ENCODE measurements at places on chromosomes 2 and 18.

DNA sequence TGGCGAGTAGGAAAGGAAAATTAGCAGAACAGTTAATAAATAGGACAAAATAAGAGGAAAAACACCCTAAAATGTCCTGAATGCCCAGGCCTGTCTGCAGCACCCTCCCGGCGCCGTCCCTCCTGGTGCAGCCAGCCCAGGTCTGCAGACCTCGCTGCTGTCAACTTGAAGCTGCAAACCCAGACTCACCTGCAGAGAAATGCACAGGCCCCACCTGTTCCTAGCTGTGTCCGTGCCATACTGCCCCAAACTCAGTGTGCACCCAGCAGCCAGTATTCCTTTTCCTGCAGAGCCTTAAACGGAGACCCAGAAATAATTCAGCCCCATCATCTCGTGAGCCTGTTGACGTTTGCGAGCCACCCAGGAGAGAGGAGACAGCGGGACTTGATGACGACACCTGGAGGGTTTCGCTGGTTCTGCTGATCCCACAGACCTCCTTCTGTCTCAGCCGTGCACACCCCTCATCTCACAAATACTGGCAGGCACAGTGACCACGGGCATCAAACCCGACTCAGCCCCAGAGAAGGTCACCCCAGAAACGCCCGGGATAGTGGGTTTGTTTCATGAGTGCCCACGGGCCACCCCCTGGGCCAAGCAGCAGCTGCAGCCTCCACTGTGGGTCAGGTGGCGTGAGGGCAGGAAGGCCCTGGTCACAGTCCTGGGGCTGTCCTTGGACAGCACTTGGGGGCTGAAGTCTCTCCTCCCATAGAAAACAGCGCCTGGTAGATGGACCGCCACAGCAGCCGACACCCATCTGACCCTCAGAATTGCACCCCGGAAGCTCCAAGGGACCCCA lies 239.5 kb upstream of the SALL3 start:
- no peak for DNase-seq

GRCh38 chr2:129135017-129135416 lies 816.3 kb upstream of the HS6ST1 start:
- DNase-seq, result no peak

GRCh38 chr2:231680992-231681852 lies 27.1 kb upstream of the PTMA start:
- DNase-seq, result no peak

GRCh38 chr2:22027345-22028005 lies 903.7 kb downstream of the TDRD15 start:
- no peak for DNase-seq

DNA sequence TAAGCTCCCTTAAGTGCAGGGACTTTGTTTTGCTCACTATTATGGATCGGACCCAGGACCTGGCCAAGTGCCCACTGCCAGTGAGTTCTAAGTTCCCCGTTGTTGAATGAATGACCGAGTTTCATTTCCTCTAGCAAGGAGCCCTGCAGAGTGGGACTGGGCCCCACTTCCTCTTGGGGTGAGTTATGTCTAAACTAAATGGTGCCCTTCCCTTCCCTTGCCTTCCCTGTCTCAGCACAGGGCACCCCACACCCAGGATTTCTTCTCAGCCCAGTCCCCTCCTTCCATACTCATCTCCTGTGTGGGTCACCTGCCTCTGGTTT lies 195.3 kb upstream of the HS6ST1 start:
- DNase-seq, result no peak

GRCh38 chr2:120182019-120182560 lies 41.1 kb downstream of the TMEM185B start:
- no peak for DNase-seq

DNA sequence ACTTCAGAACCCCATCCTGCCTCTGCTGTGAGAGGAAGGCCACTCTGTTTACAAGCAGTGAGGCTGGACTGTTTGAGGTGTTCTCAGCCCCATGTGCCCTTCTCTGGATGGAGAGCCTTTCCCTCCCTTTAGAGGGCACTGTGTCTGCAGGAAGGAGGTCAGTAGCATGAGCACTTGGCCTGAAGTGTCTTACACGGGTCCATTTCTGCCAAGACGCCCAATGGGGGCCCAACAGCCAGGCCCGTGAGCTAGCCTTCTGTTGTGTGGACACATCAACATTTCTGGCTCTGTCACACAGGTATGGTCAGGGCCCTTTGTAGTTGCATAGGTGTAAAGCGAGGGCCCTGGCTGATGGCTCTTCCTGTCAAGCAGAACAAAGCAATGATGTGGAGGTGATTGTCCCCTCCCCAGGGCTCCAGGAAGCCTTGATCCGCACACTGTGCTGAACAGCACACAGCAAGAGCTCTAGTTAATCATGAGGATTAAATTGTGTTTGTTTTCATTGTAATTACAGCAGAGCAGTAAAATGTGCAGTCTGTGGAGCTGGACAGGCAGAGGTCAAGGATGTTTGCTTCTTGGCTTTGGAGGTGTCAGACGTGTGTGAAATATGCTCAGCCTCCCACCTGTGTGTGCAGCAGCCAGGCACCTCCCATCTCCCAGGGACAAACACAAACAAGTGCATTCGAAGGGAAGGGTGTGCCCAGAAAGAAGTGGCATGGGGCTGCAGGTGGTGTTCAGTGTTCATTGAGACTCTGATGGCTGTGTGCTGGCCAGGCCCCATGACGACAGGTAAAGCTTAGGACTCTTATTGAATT lies 132.1 kb downstream of the SH3RF3 start:
- no peak for DNase-seq

DNA sequence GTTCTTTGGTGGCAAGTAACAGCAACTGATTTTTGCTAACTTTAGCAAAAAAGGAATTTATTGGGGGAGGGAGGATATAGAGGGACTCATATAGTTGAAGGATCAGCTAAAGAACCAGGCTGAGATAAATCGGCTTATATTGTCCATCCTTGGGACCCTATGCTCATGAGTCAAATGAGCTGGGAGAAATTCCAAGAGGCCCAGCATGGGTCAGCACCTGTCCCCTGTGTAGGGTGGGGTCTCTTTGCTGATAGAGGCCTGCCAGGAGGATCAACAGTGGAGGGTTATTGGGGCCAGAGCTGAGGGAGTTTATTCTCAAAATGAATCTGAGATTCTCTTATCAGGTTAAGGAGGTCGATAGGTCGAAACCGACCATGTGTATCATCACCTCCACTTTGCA lies 97.2 kb downstream of the VAPA start:
- DNase-seq, result no peak

- no peak for DNase-seq
Observed at GRCh38 chr2:53813151-53813550, 26.3 kb downstream of the ERLEC1 start.

DNA sequence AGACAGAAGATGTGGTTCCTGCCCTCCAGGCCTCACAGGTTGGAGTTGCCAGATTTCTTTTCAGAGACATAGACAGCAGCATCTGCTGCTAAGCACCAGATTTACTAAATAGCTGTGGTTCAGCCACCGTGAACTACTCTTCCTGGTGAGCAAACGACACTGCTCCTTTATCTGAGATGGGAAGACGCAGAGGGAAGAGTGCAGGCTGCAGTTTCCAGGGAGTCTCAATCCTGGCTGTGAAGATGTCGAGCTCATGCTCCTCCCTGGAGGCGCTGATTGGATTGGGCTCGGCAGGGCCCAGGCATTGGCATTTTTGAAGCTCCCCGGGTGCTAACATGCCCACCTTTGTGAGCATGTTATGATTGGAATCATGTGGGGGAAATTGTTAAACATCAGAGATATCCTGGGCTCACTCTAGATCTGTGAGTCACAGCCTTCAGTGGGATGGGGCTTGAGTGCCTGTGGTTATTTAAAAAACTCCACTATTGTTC lies 314.8 kb downstream of the TSN start:
- no peak for DNase-seq

DNA sequence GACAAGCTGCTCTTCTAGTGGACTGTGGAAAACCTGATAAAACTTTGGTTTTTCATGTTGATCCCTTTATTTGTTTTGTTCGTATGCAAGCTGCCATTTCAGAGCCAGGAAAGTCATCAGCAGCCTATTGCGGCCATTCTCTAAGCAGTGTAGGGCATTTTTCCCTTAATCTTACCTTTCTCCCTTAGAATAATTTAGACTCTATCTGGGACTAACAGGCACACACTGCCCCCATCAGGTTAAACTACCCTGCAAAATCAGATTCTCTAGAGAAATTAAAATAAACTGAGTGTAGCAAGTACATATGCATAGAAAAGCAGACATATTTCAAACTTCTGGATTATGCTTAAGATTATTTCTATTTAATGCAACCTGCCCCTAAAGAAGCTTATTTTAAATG lies 347.5 kb downstream of the METTL4 start:
- no peak for DNase-seq

GRCh38 chr2:169983506-169983905 lies 156.3 kb downstream of the UBR3 start:
- no peak for DNase-seq

- peak; percentile 70 for DNase-seq
Observed at GRCh38 chr2:136305517-136306192, 187.7 kb upstream of the CXCR4 start.

- DNase-seq, result no peak
Observed at GRCh38 chr18:34049511-34049910, 175.2 kb downstream of the NOL4 start.

DNA sequence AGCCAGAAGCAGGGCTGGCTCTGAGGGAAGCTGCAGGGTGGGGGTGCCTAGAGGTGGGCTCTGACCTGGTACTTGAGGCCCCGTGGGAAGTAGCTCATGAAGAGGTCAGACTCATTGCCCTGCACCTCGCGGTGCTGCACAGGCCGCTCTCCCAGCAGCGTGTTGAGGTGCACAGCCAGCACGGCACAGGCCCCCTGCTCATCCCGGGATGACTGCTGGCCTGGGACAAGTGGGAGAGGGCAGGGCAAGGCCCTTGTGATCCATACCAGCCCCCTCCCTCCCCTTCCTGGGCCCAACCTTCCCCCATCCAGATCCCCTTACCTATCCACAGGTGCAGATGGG lies 8.7 kb downstream of the CAPG start:
- no peak for DNase-seq

- peak; percentile 5 for DNase-seq
Observed at GRCh38 chr2:144358979-144359541, 160.9 kb downstream of the ZEB2 start.

DNA sequence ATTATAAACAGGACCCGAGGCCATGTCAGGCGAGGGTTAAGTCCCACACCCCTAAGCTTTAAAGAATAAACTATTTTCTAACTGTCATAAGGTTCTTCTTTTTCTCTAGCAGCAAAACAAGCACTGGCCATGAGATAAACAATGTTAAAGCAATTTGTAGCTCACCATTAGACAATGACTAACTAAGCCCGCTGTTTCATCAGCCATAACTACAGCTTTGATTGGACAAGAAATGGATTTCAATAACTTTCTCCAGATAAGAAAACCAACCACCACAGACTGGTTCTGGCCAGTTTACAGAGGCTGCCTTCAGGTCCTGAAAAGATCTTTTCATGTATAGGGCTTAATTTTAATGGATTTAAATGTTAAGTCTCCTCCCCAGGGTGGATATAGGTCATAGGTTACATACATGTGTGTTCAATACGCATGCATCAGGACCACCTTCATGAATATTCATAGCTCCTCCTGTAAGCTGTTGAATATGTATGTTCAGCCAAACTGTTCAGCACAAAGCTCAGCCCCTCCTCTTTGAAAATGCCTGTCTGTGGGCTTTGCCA lies 108.7 kb upstream of the RAB6C start:
- no peak for DNase-seq

GRCh38 chr18:48624856-48625255 lies 86.0 kb downstream of the CTIF start:
- no peak for DNase-seq

DNA sequence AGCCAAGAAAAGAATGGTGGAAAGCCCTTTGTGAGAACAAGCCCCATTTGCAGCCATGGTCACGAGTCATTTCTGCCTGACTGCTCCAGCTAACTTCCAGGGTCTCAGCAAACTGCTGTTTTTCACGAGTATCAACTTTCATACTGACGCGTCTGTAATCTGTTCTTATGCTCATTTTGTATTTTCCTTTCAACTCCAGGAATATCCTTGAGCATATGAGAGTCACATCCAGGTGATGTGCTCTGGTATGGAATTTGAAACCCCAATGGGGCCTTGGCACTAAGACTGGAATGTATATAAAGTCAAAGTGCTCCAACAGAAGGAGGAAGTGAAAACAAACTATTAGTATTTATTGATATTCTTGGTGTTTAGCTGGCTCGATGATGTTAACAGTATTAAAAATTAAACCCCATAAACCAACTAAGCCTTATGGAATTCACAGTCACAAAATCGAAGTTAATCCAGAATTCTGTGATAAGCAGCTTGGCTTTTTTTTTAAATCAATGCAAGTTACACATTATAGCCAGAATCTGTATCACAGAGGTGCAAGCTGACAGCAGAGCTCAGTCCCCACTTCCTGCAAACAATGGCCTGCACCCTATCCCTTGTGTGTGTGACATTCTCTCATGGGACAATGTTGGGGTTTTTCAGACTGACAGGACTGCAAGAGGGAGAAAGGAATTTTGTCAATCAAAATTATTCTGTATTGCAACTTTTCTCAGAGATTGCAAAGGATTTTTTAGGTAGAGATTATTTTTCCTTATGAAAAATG lies 26.1 kb downstream of the SLC14A1 start:
- no peak for DNase-seq

DNA sequence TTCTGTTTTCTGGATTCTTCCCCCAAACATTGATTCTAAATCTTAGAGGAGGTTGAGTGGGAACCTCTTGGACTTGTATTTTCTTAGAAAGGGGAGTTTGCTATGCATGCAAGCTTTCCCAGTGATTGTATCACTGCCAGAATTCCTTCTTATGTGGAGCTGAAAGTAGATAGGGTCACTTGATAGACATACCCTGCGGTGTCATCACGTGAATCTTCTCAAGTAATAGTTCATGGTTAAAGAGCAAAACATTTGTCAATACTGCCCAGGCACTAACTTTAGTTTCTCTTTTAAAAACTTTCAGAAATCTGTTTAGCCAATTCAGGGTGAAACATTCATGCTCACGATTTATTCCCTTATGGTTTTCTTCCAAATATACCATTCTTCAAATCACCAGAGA lies 6.4 kb downstream of the PMAIP1 start:
- DNase-seq, result no peak

DNA sequence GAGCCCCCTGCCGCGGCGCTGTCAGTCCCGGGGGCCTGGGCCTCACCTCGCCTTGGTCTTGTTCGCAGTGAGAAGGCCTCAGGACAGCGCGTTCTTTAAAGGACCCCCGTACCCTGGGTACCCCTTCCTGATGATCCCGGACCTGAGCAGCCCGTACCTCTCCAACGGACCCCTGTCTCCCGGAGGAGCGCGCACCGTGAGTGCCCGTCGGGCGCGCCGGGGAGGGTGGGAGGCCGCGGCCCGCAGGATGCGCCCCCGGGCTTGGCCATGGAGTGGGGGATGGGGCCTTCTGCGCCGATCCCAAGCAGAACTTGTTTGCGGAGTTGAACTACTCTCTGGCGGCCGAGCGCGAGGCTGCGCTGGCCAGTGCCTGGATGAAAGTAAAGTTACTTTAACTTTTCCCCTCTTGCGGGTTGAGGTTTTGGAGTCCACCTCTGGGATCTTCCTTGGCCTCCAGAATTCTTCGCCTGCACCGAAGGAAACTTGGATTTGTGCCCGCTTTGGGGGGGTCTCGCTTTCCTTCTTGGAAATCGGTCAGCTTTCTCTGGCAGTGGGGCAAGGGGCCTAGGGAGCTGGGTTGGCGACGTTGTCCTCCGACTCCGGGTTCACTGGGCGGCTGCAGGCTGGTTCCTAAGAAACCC lies 1.2 kb downstream of the TCF7L1 start:
- DNase-seq, result no peak

Measured in activated naive CD4-positive, alpha-beta T cell treated with Interleukin-2 at 50 U/mL for 16 hours (primary cell).